ENCODE measurements at places on chromosomes 6 and 20.
A peak's percentile ranks its signal among the peaks of the same experiment; 100 is the strongest.

GRCh38 chr6:107323133-107323785 is 136.1 kb downstream of the PDSS2 start:
- no peak for DNase-seq

DNA sequence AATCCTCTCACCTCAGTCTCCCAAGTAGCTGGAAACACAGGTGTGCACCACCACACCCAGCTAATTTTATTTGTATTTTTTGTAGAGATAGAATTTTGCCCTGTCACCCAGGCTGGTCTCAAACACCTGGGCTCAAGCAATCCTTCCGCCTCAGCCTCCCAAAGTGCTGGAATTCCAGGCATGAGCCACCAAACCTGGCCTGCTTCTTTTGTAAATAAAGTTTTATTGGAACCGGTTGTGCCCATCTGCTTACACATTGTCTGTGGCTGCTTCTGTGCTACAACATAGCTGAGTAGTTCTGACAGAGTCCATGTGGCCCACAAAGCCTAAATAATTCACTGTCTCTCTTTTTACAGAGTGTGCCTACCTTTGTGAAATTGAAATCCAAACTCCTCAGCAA is 109.7 kb upstream of the NRSN1 start:
- DNase-seq = no peak

DNA sequence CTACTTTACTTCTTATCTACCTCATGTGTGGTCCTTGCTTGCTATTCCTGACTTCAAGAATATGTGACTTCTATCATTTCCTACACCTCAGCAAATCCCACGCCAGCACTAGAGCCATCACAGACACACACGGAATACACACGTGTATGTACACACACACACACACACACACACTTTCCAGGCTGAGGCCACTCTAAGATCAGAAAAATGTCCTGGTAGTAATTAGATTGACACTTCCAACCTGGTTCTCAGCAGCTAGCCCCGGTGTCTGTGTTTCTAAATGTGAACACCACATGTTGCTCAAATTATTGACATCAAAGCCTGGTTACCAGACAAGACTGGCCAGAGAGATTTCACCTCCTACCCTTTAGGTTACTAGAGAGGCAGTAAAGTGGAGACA is 54.1 kb upstream of the SASH1 start:
- DNase-seq = no peak

- no peak for DNase-seq
Measured at GRCh38 chr6:155147958-155148663, 115.7 kb upstream of the CLDN20 start.

DNA sequence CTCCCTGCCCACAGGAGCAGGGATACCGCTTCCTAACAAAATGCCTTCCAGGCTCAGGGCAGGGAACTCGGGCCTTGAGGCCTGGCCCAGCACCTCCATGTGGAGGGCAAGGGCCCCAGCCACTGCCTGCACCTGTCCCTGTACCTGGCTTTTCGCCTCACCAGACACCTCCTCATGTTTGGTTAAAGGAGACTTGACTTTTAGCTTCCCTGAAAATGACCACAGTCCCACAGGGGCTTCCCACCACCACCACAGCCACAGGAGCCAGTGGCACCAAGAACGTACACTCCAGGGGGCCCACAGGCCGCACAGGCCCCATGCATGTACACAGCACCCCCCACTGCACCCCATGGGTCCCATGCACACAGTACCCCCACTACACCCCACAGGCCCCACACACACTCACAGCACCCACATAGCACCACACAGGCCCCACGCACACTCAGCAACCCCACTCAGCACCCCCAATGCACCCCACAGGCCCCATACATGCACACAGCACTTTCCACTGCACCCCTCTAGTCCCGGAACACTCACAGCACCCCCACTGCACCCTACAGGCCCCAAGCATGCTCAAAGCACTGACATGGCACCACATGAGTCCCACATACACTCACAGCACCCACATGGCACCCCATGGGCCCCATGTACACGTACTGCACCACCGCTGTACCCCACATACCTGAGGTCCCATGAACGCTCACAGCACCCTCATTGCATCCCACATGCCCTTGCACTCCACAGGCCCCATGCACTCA is 86.5 kb downstream of the GINS1 start:
- DNase-seq = no peak

DNA sequence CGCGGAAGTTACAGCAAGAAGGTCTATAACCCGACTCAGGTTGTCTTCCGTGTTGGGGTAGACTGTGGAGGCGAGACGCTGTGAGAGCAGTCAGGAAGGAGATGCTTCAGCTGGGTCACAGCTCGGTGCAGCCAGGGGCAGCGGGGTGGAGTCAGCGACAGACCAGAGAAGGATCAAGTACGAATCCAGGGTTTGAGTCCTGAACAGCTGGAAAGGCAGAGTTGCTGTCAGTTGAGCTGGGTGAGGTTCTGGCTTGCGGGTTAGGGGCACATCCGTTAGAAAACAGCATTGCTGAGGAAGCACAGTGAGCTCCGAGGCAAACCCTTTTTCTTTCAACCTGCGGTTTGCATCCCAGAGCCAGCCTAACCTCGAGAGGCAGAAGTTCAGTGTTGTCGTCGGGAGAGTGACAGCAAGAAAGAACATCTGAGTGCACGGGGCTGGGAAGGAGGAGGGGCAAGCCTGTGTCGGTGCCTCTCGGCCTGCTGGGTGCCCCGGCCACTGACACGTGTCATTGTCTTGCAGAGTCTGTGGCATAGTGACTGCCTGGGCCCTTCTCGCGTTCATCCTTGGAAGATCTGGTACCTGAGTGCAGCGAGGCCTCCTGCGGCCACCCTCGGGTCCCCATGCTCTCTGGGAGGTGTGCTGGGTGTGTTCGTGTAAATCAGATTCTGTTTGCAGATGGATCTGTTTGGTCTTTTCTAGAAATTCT is 20.0 kb downstream of the PNLDC1 start:
- DNase-seq = peak; percentile 20

GRCh38 chr20:52785679-52786078 is 186.5 kb upstream of the TSHZ2 start:
- DNase-seq = no peak
